ENCODE measurements at places on chromosomes 1 and 21.

- DNase-seq, result no peak
Measured at GRCh38 chr1:47944561-47944960, 52.6 kb downstream of the TRABD2B start.

GRCh38 chr21:34813266-34813894 lies 144.6 kb downstream of the CLIC6 start:
- no peak for DNase-seq

- no peak for DNase-seq
Measured at GRCh38 chr1:93593854-93594602, 87.6 kb downstream of the BCAR3 start.

DNA sequence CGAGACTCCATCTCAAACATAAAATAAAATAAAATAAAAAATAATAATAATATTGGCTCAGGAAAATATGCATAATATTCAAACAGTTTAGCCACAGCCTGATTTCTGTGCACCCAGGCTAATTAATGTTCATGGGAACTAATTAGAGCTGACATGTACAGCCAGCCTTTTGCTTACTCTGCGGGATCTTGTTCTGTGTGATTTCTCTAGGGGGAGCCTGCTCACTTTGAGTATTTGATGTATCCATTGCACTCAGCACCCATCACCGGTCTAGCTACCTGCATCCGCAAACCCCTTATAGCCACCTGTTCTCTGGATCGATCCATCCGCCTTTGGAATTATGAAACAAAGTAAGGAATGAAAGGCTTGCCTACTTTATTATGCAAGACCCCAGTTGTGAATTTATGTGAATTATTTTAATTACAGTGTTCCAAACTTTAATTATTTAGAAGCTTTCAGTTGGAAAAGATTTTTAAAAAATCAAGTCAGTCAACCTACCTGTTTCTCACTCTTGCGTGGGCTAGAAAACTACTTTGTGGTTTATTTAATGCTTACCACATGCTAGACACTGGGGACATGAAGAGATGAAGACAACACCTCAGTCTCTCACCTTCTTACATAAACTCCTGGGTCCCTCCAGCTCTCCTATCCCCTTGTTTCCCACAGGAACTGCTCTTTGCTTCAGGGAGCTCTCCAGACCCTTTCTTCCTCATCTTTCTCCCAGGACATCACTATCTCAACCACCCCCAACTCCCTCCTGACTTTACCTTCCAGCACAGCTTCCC lies 25.4 kb downstream of the CFAP57 start:
- DNase-seq, result no peak

DNA sequence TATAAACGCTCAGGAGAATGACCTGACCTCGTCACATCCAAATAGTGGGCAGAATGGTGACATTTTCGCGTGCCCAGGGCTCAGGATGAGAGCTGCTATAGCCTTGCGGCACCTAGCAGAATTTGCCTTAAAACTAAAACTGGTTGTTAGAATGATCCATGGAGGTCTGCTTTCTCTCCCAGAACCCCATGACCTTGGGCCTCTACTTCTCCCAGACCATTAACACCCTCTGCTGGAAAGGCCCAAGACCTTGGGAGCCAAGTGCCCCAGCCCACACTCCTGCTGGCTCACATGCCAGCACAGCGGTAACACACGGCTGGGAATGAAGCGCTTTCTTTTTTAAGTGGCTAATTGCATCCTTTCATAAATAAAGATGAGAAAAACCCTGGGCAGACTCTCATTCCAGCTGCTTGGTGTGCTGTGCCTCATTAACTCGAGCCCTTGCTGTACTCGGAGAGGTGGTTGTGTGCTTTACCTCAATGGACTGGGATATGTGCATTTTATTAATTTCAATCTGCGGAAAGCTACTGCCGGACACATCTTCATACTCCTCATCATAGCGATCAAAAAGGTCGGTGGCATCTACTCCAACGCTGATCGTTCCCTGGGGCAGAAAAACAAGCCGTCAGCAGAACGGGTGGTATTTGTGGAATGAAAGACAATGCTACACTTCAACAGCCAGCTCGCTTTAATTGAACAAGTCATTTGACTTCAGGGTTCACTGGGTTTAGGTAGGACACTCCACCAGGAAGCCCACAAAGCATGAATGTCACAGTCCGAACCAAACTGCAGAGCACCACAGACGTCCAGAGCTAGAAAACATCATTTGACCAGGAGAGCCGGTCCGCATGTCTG lies 29.0 kb downstream of the THAP3 start:
- no peak for DNase-seq

DNA sequence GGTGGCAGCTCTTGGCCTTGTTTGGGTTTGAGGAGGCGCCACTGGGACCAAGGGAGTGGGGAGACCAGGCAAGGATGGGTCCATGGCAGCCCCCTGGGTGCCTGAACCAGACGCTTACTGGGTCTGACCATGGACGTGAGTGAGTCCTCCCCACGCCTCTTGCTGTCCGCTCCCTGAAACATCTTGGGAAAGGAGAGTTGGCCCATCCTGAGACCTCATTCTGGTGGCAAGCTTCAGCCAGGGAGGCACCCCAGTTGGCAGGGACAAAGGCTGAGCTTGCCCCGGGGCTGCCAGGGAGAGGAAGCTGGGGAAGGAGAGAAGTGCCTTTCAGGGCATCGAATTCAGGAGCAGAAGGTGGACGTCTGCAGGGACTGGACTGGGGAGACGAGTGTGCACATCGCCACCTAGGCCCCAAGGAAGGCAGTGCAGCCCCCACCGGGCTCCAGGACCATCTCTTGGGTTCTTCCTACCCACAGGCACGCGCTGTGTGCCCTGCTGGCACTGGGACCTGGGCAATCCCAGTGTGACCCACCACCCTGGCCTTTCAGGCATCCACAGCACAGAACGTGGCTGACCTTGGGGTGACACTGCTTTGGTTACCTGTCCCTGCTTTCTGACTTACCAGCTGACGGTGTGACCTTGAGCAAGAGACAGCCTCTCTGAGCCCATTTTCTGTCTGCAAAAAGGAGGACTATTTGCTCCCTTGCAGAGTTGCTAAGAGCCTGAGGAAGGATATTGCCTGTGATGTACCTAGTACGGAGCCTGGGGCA lies 132.9 kb upstream of the WNT4 start:
- peak; percentile 89 for DNase-seq

Data from osteocyte (in vitro differentiated cells).